Epithelial cell of proximal tubule (primary cell): ENCODE measurements at places on chromosomes 5 and 9. TPM values are rescaled to one million over a fixed set of nuclear protein-coding genes. Genes with fewer than 3 reads are reported as not detected.

The NKD2 gene
- not detected in 2 replicates for total RNA-seq

DNA sequence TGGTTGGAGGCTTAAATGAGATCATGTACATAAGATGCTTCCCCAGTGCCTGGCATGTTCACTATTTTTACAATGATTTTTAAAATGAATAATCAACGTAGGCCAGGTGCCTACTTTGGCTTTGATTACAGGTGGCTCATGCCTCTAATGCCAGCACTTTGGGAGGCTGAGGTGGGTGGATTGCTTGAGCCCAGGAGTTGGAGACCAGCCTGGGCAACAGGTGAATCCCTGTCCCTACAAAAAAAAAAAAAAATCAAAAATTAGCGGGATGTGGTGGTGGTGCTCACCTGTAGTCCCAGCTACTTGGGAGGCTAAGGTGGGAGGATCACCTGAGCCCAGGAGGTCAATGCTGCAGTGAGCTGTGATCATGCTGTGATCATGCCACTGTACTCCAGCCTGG is 9.2 kb downstream of the PCDH12 start:
- DNase-seq, result no peak

DNA sequence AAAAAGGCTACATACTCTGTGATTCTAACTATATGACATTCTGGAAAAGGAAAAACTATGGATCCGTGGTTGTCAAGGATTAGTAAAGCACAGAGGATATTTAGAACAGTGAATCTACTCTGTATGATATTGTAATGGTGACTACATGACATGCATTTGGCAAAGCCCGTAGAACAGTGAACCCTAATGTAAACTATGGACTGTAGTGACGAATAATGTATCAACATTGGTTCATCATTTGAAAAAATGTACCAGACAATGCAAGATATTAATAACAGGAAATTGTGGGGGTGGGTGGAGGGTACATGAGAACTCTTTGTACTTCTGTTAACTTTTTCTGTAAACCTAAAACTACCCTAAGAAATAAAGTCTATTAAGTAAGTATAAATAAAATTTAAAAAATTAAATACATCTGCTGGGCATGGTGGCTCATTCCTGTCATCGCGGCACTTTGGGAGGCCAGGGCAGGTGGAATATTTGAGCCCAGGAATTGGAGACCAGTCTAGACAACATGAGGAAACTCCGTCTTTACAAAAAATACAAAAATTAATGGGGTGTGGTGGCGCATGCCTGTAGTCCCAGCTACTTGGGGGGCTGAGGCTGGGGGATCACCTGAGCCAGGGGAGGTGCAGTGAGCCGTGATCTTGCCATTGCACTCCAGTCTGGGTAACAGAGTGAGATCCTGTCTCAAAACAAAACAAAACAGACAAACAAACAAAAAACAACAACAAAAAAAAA is 101.7 kb upstream of the TBC1D2 start:
- no peak for DNase-seq

The SPINK4 gene
- not detected in 2 replicates for total RNA-seq

GRCh38 chr5:116861666-116862065 is 287.0 kb upstream of the SEMA6A start:
- no peak for DNase-seq

DNA sequence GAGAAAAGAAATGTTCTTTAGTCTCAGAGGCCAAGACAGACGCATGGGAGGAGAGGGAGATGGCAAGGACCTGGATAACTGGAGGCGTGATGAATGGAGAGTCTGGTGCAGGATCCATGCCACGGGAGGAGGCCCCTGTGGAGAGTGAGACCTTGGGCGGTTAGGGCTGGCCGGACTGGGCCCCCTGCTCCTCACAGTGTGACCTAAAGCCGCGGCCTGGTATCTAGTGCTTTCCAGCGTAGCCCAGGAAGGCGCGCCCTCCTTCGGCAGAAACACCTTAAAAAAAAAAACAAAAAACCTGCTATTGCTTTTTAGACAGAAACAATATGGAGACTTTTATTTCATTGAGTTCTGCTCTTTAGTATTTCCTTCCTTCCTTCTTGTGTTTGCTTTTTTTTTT is 33.1 kb downstream of the SCGB3A1 start:
- DNase-seq, result no peak
